ENCODE measurements at places on chromosomes 5 and 9.

GRCh38 chr9:108924466-108924865, 9.5 kb downstream of the ELP1 start:
- DNase-seq: no peak

DNA sequence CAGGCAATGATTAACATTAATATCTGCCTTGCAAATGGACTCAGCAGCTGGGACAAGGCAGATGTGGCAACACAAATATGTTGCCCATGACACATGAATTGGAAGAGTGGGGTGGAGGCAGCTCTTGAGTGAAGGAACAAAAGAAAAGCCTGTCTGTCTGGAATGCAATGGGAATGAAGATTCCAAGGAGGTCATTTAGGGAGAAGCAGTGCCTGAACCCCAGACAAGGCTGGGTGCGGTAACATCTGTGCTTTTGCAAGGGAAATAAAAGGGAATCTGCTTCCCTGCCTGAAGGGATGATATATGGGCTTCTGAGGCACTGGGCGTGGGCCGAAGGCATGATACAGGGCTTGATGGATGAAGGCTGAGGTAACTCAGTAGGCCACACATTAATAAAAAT, 94.1 kb upstream of the TRIM32 start:
- DNase-seq: no peak

- no peak for DNase-seq
Measured at GRCh38 chr5:72434781-72435437, 72.3 kb downstream of the ZNF366 start.

DNA sequence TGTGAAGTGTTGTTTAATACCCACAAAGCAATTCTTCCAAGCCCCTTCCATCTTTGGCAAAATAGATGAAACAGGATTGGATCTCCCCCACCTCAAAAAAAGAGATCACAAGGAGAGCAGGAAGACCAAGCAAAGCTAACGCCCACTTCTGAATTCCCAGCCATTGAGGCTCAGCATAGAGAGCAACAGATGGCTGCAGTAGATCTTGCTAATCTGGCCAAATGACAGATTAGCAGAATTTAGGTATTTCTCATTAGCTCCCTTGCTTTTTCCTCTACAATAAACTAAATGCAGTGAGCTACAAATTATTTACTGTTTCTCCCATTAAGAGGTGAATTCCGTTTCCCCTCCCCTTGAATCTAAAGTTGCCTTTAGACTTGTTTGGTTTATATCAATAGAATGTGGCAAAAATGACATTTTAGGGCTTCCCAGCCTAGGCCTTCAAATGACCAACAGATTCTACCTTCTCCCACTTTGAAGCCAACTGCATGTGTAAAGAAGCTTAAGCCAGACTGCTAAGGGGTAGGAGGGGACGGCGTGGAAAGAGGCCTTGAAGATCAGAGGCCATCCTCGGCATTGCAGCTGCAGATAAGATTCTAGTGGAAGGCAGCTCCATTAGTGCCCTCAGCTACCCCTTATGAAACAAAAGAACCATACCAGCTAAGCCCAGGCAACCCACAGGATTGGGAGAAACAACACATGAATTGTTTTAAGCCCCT, 56.8 kb upstream of the CPEB4 start:
- DNase-seq: no peak

DNA sequence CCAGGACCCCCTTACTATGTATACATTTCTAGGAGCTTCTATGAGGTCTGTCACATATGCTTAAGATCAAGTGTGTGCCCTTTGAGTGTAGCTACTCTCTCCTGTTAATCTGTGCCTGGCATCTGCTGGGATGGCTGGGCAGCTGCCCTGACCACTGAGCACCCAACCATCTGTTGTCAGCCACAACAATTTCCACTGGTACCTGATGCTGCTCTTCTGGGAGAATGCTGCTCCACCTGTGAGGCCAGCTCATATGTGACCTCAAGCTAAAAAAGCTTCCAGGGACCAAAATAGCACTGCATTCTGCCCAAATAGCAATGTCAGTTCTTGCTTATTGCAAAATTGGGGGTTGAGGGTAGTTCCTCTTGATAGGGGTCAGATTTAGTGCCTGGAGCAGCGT, 595.6 kb downstream of the RAB3C start:
- no peak for DNase-seq

DNA sequence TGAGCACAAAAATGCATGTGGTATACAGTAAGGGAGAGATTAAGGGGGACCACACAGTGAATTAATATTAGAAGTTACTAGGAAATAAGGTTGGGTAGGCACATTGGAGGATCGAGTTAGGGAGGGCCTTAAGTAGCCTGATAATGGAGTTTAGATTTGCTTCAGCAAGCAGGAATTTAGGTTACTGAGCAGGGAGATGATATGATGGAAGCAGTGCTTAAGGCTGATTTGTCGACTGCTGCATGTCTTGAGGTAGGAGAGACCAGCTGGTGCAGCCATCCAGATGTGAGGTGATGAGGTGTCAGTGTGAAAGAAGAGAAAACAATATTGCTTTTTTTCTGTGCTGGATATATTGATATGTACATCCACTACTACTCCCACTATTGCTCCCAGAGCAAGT, 55.2 kb upstream of the ACTBL2 start:
- DNase-seq: no peak

DNA sequence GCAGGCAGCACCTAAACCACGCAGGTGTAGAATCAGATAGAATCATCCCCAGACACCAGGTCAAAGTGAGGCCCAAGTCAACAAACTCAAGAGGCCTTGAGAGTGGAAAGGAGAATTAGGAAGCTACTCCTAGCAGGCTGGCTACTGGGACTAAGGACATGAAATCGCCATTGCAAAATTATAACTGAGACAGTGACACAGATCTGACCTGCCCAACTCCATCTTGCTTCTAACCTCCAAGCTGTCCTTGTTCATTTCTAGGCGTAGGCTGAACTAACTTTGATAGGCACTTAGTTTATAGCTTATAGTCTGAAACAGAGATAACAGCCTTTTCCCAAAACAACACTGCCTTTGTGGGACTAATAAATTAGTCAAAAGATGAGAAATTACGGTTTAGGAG, 52.8 kb downstream of the ACTL7B start:
- DNase-seq: no peak

GRCh38 chr9:108515856-108516255, 339.9 kb downstream of the ACTL7B start:
- DNase-seq: no peak

GRCh38 chr9:120545701-120546550, 34.0 kb downstream of the CDK5RAP2 start:
- no peak for DNase-seq

DNA sequence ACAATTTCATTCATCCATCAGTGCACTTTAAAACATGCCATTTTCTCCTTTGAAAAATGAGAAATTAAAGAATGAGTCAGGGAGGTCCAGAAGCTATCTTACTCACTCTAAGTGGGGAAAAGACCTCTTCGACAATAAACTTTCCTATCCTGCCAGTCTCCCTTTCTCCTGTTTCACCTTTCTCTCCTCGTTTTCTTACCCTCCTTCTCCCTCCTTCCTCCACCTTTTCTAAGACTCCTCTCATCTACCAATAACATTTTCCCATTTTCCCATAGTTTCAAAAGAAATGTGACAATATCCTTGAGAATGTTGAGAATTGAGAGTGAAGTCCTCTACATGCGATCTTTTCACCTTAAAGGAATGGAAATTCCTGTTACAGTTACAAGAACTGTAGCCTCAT, 450.5 kb upstream of the GRAMD2B start:
- DNase-seq: no peak

- peak; percentile 30 for DNase-seq
Measured at GRCh38 chr5:123035918-123036390, 571 bp downstream of the PPIC start.

DNA sequence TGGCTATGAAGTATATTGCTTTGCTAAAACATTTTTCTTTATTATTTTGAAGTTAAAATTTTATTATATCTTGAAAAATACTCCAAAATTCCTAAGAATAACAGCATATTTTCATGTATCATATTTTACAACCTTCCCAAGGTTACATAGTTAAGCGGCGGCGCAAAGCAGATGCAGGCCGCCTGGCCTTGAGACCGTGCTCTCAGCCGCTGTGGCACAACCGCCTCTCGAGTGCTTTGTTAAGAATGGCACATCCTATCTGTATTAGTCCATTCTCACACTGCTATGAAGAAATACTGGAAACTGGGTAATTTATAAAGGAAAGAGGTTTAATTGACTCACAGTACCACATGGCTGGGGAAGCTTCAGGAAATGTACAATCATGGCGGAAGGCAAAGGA, 228.8 kb downstream of the ARRDC3 start:
- DNase-seq: no peak

DNA sequence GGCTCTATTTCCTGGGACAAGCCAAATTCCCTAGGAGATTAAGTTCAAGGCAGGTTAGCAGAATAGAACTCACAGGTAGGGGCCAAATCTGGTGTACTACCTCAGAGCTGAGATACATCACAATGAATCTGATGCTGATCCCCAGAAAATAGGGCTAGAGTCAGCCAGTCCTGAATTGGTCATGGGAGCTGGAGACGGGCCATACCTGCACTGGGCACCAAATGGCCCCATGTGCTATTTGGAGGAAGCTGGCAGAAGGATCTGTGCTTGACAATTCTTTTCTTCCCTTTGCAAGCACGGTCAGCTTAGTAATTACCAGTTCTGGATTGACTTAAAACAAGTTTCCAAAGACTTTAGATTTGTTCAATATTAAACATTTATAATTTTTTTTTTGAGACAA, 10.4 kb upstream of the GNAQ start:
- no peak for DNase-seq

- no peak for DNase-seq
Measured at GRCh38 chr5:33242277-33242676, 198.5 kb upstream of the TARS1 start.

DNA sequence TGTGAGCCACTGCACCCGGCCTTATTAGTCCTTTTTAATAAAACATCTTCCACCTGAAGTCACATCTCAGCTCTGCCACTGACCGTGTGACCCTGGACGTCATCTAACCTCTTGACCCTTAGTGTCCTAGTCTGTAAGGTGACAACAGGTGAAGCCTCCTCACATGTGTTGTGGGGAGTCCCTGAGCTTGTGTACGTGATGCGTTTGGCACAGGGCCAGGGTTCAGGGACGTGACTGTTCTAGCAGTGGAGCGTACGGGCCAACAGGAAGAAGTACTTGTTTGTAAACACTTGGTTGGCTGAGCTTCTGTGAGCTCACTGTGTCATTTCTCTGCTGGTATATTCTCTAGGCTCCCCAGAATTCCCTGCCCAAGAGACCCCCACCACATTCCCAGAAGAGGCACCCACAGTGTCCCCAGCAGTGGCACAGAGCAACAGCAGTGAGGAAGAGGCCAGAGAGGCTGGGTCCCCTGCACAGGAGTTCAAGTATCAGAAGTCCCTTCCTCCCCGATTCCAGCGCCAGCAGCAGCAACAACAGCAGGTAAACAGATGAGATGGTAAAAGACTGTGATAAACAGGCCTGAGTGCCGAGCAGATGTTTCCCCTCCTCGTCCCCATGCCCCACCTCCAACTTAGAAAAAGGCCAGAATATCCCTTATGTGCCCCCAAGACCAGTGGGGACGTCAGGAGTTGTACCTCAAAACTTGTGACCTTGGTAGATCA, 35.3 kb upstream of the POMT1 start:
- no peak for DNase-seq

DNA sequence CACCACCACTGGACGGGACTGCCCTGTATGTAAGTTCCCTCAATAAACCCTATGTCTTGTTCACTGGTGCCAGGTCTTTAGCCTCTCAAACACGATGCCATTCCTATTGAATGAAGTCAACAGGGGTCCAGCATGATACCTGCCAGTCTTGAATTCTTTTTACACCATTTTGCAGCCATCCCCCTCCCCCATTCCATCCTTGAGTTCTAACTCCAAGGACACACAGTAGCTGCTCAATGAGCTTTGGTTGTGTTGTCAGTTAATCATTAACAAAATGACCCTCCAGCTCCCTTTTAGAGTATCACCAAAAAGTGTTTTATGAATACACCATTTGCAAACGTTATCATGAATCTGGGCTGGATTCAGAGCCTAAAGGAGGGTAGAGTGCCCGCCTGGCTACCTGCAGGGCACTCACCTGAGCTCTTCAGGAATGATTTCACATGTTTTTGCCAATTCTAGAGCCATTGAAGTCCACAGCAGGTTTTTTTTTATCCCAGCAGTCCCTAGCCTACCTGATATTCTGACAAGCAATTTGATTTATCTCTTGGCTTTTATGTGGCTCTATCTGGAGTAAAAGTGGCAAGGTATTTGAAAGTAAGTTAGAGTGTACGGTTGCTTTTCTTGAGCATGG, 271.8 kb downstream of the SMARCA2 start:
- DNase-seq: no peak

DNA sequence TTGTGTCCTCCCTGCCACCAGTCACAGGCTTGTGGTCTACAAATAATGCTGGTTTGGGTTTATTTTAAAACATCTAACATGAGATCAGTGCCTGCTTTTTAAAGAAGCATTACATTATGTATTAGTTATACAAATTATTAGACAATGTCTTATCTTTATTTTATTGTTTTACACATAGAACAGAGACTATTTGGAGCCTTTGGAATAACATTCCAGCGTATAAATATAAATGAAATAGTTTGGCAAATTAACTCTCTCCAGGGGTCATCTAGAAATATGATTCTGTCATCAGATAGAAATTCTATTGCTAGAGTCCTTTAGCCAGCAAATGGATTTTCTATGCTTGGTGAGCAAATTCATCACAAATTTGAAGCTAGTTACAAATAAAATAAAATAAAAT, 22.4 kb downstream of the MAP1B start:
- no peak for DNase-seq

DNA sequence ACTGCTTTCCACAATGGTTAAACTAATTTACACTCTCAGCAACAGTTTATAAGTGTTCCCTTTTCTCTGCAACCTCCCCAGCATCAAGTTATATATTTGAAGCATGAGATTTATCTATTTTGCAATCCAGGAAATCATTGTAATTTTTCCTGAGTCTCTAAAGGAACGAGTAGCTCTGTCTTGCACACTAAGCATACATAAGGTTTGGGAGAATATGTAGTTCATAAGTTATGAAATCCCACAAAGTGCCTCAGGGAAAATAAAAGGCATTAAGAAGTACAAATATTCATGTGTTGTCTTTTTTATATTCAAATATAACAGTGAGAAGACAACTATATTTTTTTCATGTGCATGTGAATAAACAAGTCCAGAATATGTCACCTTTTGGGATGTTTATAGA, 377.1 kb upstream of the RORB start:
- no peak for DNase-seq

DNA sequence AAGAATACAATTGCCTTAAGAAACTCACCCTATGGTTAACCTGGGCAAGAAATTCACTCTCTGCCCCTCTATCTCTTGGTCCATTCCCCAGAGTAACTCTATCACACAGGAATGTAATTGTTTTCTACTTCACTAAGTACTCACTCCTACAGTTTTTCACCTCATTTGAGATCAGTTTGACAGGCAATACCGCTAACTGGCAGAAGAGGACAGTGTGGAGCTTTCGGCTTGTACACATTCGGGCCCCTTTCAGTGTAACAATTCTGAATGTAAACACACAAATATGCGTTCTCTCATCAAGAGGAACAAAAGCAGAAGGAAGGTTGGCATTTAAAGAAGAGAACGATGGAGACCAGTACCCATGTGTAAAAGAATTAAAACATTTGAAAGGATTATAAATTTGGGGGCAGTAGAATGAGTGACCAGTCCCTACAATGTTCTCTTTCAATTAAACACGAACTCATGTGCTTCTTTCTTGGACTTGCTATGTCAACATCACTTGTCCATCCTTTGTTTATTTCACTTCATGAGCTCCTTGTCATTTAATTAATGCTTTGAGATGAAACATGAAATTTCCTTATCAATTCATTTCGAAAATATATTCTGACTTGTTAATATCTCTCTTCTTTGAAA, 188.5 kb upstream of the GRAMD2B start:
- DNase-seq: no peak

Data from activated T-cell treated with anti-CD3 and anti-CD28 coated beads, Interleukin-2, amount 50 U/mL, for 24 hours (primary cell).